ENCODE measurements at places on chromosomes 1 and 21.
A peak's percentile ranks its signal among the peaks of the same experiment; 100 is the strongest.

DNA sequence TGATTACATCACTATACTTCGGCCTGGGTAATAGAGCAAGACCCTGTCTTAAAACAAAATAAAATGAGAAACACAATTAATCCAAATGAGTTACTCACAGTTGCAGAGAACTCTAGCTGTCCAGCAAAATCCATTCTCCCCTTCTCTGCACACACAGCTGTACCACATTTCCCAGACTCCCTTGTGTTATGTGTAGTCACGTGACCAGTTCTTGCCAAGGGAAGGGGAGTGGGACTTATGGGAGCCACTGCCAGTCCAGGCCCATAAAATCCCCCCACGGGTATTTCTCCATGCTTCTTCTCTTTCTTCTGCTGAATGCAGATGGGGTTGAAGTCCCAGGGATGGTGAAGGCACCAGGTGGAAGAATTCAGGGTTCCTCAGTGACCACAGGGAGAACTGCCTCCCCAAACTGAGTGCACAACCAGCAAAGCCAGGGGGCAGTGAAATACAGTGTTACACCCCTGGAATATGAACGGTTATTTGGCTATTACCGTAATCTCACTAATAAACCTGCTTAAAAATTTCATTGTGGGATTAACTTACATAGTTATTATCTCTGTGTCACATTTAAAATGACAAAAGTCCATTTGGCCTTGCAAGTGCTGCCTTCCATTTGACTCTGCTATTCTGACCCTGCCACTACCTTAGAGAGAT, 85.6 kb upstream of the FMN2 start:
- DNase-seq = no peak

- no peak for DNase-seq
Observed at GRCh38 chr1:220828950-220829586, 42.4 kb downstream of the MTARC1 start.

DNA sequence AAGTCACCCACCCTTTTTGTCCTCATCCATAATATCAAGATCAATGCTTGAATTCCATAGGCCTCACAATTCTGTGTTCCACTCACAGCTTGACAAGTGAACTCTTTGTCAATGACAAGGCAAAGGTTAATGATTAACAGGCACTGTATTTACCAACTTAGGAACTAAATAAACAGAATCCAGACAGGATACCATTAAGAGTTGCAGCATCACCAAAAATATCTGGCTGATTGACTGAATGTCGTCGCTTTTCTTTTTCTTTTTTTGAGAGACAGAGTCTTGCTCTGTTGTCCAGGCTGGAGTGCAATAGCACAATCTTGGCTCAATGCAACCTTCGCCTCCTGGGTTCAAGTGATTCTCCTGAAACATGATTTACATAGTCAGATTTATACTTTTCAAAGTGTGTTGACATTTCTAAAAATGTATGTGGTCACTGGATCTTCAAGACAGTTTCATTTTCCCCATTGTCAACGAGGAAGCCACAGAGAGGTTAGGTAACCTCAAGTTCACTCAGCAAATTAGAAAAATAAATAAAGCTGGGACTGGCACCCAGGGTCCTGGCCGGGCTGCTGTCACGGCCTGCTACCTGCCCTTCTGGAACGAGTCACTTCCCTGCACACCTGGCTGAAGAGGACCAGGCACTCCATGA, 81.0 kb downstream of the PDE9A start:
- DNase-seq = peak; percentile 18

- DNase-seq = no peak
Observed at GRCh38 chr1:156153362-156153761, at the start of gene SEMA4A. Gene SEMA4A (plus strand): TSS chr1:156153585. CDS start chr1:156154579, 994 bp downstream.

DNA sequence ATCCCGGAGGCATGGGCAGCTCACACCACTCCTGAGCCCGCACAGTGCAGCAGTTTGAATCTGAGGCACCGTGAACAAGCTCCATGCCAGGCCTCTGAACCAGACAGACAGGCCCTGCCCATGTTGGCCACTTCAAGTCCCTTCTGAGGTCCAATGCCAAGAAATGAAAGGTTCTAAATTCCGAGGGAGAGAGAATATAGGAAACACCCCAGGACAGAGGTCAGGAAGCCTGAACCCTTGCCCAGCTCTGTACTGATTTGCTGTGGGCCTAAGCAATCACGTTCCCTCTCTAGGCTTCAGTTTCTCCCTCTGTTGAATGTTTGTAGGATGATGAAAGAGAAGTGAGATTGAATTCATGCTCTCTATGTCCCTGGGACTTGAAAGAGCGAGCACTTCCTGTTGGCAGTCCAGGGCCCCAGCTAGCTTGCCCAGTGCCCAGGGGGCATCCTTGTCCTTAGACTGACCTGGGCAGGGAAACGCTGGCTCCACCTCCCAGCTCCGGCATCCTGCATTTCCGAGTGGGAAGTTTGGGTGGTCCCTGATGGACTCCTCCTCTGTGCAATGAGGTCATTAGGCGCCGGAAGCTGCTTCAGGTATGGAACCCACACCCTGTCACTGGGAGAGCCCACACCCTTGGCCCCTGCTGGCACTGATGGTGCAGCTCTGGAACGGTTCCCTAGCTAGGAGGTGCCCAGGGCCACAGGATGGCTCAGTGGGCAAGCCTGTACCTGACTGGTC, 242.4 kb upstream of the TMEM51 start:
- DNase-seq = no peak
